ENCODE measurements at places on chromosomes 6 and 20. TPM values are rescaled to one million over a fixed set of nuclear protein-coding genes. Genes with fewer than 3 reads are reported as not detected.
A peak's percentile ranks its signal among the peaks of the same experiment; 100 is the strongest.

- no peak for DNase-seq
- no peak overlapping the region for H3K4me3 ChIP-seq
- H3K36me3 ChIP-seq = no peaks in the 10 kb centered on the region
- no peak overlapping the region for H3K27ac ChIP-seq
Observed at GRCh38 chr20:24646321-24646720, 176.9 kb downstream of the SYNDIG1 start.

- H3K27me3 ChIP-seq = no peaks in the 10 kb centered on the region
- no peak for DNase-seq
- H3K4me1 ChIP-seq = peaks cover 7% of the 10 kb centered on the region
- no peak overlapping the region for H3K4me3 ChIP-seq
Observed at GRCh38 chr20:31837896-31838397, 7.5 kb downstream of the FOXS1 start.

GRCh38 chr6:40917603-40918002 lies 121.4 kb downstream of the UNC5CL start:
- no peaks in the 10 kb centered on the region for H3K4me1 ChIP-seq
- H3K27ac ChIP-seq = no peak overlapping the region
- no peak for DNase-seq
- peaks cover 15% of the 10 kb centered on the region for H3K27me3 ChIP-seq

DNA sequence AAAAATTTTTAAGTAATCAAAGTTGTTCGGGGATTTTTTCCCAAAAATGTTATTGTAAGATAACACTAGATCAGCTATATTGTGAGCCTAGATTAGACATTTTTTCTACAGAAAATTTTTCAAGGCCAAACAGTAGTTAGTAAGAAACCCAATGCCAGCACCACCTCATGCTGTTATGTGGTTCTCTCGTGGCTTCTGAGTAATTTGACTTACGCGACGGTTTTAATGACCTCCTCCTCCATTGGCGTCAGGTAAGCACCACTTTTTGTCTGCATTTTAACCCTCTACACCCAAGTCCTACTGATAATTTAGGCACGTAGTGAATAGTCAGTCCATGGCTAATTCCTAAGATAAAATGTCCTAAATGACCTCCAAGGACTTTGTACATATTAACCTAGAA lies 9.7 kb downstream of the RPS6KA2 start:
- peaks cover 4% of the 10 kb centered on the region for H3K27me3 ChIP-seq
- DNase-seq = no peak
- H3K4me1 ChIP-seq = peaks cover 8% of the 10 kb centered on the region
- H3K4me3 ChIP-seq = no peak overlapping the region

The MPIG6B gene
- total RNA-seq = 0.10 TPM

- peaks cover 5% of the 10 kb centered on the region for H3K36me3 ChIP-seq
- H3K27ac ChIP-seq = peak overlapping the region; percentile 100
- DNase-seq = no peak
- H3K4me1 ChIP-seq = peaks cover 63% of the 10 kb centered on the region
- peak overlapping the region; percentile 98 for H3K4me3 ChIP-seq
Observed at GRCh38 chr6:142942805-142943227, 2.2 kb downstream of the HIVEP2 start.

DNA sequence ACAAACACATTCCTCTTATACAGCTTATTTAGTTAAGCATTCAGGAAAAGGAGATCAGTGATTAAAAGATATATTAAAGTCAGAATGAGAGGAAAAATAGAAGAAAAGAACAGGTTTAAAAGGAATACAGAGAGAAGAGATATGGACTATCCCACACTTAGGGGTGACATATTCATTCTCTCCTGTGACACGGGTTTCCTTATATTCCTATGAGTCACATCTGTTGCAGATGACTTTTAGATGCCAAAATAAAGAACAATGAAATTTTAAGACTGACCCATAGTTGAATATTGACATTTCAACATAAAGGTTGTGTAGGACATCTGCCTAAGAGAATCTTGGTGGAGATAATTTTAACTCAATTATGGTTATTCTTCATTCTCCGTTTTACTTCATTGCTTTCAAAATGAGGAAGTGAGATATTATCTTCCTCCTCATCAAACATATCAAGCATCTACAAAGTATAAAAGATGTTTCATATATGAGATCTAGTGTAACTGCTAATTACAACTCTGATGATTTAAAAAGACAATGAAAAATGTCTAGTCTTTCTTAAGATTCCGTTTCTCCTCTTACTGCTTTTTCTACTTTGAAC lies 1336.7 kb upstream of the CITED2 start:
- H3K36me3 ChIP-seq = no peaks in the 10 kb centered on the region
- no peaks in the 10 kb centered on the region for H3K4me1 ChIP-seq
- peaks cover 5% of the 10 kb centered on the region for H3K27me3 ChIP-seq
- H3K27ac ChIP-seq = no peak overlapping the region
- H3K4me3 ChIP-seq = no peak overlapping the region

GRCh38 chr6:26250698-26251044 lies 114.3 kb upstream of the BTN3A2 start:
- H3K27ac ChIP-seq = peak overlapping the region; percentile 99
- H3K36me3 ChIP-seq = peaks cover 6% of the 10 kb centered on the region
- peak; percentile 33 for DNase-seq

DNA sequence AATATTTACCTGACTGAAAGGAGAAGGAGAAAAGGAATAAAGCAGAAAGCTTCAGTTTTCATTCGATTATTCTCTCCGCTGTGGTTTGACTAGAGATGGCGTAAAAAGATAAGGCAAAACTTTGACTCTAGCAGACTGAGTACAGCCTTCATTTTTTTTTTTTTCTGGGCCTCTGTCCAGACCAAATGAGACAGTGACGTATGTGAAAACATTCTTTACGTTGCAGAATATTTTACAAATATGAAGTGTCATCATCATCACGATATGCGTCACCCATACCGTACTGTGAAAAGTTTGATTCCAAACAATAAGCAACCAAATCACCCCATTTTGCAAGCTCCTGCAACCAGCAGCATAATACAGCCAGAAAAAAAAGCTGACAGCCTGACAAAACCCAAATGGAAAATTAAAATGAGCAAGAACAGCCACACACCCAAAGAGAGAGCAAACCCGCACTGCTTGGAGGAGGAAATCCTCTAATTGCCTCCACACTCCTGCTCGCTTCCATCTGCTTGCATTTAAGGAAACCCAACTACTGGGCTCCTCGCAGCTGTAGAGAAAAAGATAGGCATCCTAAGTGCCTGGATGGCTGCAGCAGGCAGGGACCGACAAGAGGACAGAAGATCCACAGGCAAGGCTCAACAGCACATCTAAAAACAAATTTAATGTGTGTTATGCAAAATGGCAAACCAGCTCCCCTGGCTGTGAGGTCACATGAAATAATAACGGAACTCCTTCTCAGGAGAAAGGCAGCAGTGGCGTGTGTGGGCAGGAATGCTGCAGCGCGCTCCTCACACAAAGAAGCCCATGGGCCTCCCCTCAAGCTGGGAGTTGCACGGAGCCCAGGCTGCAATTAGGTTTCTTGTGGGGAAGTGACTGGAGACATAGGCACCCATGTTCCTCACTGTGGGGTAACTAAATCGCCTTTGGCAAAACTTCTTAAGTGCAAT lies 113.1 kb downstream of the FYN start:
- no peaks in the 10 kb centered on the region for H3K27me3 ChIP-seq
- H3K36me3 ChIP-seq = peaks cover 26% of the 10 kb centered on the region
- H3K4me3 ChIP-seq = peak overlapping the region; percentile 78
- H3K4me1 ChIP-seq = peaks cover 95% of the 10 kb centered on the region

GRCh38 chr6:44631968-44632367 lies 244.5 kb downstream of the CDC5L start:
- H3K4me1 ChIP-seq = peaks cover 19% of the 10 kb centered on the region
- DNase-seq = no peak
- H3K36me3 ChIP-seq = no peaks in the 10 kb centered on the region
- H3K27ac ChIP-seq = no peak overlapping the region
- H3K4me3 ChIP-seq = no peak overlapping the region
- peaks cover 37% of the 10 kb centered on the region for H3K27me3 ChIP-seq

The IL17A gene
- 2.8 TPM for total RNA-seq

The CAGE1 gene
- total RNA-seq = 0.25 TPM

- DNase-seq = no peak
- no peaks in the 10 kb centered on the region for H3K36me3 ChIP-seq
- peaks cover 15% of the 10 kb centered on the region for H3K27me3 ChIP-seq
- H3K4me1 ChIP-seq = peaks cover 8% of the 10 kb centered on the region
Observed at GRCh38 chr6:722608-723007, 29.7 kb upstream of the EXOC2 start.

DNA sequence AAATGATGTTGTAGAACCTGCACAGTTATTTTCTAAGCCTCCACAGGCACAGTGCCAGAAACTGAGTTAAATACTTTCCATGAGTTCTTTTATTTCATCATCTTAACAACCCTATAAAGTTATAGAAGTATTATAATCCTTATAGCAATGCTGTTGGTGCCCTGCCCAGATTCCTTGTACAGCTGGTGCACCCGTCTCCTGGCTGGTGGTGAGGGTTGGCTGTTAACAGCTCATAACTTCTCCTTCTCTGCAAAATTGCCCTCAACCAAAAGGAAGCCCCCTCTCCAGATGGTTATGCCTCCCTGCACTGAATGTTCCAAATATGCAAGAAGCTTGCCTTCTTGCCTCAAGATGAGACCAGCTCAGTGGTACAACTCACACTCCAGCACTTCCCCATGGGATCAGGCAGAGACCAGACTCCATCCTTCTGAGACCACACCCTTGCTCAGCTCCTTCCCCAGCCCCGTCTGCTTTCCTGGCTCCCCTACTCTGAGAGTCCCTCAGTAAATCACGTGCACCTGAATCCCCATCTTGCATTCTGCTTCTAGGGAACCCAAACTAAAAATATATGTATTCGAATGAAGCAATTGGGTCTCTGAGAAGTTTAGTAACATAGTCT lies 304.4 kb upstream of the PLCB4 start:
- DNase-seq = no peak
- no peaks in the 10 kb centered on the region for H3K4me1 ChIP-seq
- no peaks in the 10 kb centered on the region for H3K36me3 ChIP-seq
- no peak overlapping the region for H3K4me3 ChIP-seq
- no peaks in the 10 kb centered on the region for H3K27me3 ChIP-seq

DNA sequence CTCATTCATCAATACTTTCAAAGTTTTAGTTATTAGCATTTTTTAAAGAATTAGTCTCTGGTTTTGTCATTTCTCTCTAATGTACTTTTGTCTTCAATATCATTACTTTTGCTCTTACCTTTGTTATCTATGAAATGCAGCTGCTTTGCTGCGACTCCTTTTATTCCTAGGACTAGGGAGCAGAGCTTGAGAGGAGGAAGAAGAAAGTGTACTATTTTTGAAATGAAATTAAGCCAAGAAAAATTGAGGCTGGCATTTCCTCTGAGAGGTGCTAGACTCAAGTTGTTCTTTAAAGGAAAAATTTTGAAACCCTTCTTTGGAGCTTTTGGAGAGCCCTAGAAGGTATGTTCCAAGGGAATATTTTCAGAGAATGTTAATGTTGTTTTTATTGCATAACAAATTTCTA lies 48.3 kb upstream of the MRAP2 start:
- H3K4me1 ChIP-seq = no peaks in the 10 kb centered on the region
- H3K27me3 ChIP-seq = no peaks in the 10 kb centered on the region
- no peak overlapping the region for H3K27ac ChIP-seq
- DNase-seq = no peak
- H3K4me3 ChIP-seq = no peak overlapping the region
- H3K36me3 ChIP-seq = no peaks in the 10 kb centered on the region

The ACSS2 gene
- total RNA-seq = 78.2 TPM

DNA sequence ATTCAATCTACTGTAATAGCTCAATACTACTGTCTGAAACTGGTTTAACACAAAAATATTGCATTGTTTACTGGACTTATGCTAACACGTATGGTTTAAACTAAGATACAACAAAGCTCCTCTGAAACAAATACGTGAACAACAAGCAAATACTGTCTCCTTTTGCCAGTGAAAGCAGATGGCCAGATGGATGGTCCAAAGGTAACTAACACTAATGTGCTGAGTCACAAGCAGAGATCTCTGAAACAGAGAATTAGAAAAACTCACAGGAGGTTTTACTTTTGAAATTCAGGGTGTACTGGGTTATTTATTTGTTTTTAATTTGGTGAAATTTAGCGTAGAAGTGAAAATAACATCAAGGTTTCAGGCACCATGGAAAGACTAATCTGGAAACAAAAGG lies 124.3 kb upstream of the SOX4 start:
- H3K4me1 ChIP-seq = no peaks in the 10 kb centered on the region
- peaks cover 3% of the 10 kb centered on the region for H3K27me3 ChIP-seq
- H3K27ac ChIP-seq = no peak overlapping the region
- DNase-seq = no peak
- H3K4me3 ChIP-seq = no peak overlapping the region

DNA sequence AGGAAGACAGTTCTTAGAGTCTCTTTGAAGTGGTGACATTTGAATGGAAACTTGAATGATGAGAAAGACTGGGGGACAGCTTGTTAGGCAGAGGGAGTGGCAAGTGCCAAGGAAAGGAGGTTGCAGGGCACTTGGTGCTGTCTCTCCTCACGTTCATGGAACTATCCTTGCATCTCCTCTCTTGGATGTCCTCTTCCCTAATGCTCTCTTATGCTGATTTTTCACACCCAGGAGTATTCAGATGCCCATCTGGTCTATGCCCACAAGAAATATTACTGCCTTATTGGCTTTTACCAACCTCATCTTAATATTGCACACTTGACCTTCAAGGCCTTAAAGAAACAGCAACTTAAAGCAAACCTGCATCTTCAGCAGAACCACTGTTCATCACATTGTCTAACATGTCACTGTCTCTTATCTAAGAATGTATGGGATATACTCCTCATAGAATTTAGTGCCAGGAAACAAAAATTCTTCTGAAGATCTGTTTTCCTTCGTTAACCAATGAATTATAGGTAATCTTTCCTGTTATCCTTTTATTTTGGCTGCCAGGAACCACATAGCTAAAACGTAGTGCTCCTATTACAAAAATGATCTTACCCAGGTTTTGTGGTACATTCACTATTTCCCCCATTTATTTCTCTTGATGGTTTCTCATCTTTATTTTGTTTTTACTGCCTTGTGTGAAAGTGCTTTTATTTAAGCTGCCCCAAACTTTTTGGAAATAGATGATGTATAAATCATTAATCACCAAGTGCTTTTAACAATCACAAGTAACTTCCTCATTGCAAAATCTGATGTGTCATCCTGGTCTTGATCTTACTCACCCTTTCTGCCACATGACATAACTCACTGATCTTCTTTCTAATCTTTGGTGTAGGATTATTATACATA lies 12.8 kb downstream of the RGS17 start:
- DNase-seq = no peak
- peak overlapping the region; percentile 8 for H3K27ac ChIP-seq
- H3K36me3 ChIP-seq = no peaks in the 10 kb centered on the region
- peaks cover 8% of the 10 kb centered on the region for H3K4me1 ChIP-seq
- no peak overlapping the region for H3K4me3 ChIP-seq

The HLA-G gene
- not detected for total RNA-seq

- no peaks in the 10 kb centered on the region for H3K4me1 ChIP-seq
- no peak overlapping the region for H3K27ac ChIP-seq
- no peaks in the 10 kb centered on the region for H3K36me3 ChIP-seq
- no peak for DNase-seq
- H3K4me3 ChIP-seq = no peak overlapping the region
- H3K27me3 ChIP-seq = peaks cover 6% of the 10 kb centered on the region
Observed at GRCh38 chr6:71049198-71049770, 92.4 kb upstream of the B3GAT2 start.

The RAMACL gene
- total RNA-seq = 1.4 TPM

The FAM217A gene
- not detected for total RNA-seq

GRCh38 chr6:82554666-82555065 lies 191.0 kb downstream of the TPBG start:
- H3K36me3 ChIP-seq = no peaks in the 10 kb centered on the region
- H3K27ac ChIP-seq = no peak overlapping the region
- H3K27me3 ChIP-seq = no peaks in the 10 kb centered on the region
- no peak for DNase-seq

GRCh38 chr6:35727231-35727934 lies 9.4 kb upstream of the ARMC12 start:
- H3K4me3 ChIP-seq = peak overlapping the region; percentile 71
- DNase-seq = no peak
- no peaks in the 10 kb centered on the region for H3K36me3 ChIP-seq
- H3K4me1 ChIP-seq = peaks cover 71% of the 10 kb centered on the region
- H3K27ac ChIP-seq = peak overlapping the region; percentile 83
- H3K27me3 ChIP-seq = no peaks in the 10 kb centered on the region
